ENCODE measurements at places on chromosomes 16 and 17.
A peak's percentile ranks its signal among the peaks of the same experiment; 100 is the strongest.

- H3K27me3 ChIP-seq, result no peaks in the 10 kb centered on the region
- peak overlapping the region; percentile 22 for H3K4me3 ChIP-seq
- H3K27ac ChIP-seq, result peak overlapping the region; percentile 96
- no peaks in the 10 kb centered on the region for H3K36me3 ChIP-seq
These were observed 91.8 kb downstream of the YPEL2 start for GRCh38 chr17:59423137-59423724.

DNA sequence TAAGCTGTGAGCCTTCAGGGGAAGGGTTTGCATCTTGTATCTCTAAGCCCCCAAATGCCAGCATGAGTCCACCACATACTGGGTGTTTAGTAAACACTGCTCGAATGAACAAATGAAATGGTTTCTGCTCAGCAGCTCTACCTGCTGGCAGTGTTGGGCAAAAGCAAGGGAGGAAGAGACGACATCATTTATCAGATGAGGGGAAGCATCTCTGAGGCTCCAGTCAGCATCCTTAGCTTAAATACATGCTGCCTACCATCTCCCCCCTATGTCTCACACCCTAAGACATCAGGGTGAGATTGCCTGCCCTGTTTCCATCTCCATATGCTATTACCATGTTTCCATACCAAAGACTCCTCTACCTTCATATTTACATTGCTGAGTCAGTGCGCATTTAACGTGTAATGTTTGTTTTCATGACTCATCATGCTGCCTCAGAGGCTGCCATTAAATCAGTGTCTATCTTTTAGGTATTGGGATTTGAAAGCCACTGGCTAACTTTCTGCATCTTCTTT, 379.8 kb downstream of the UTP18 start:
- H3K4me1 ChIP-seq, result no peaks in the 10 kb centered on the region
- H3K27me3 ChIP-seq, result no peaks in the 10 kb centered on the region
- no peak for DNase-seq
- no peak overlapping the region for H3K27ac ChIP-seq

GRCh38 chr16:30115238-30115637, 1.9 kb upstream of the GDPD3 start:
- no peaks in the 10 kb centered on the region for H3K27me3 ChIP-seq
- H3K36me3 ChIP-seq, result peaks cover 63% of the 10 kb centered on the region
- no peak overlapping the region for H3K4me3 ChIP-seq
- DNase-seq, result no peak
- H3K27ac ChIP-seq, result no peak overlapping the region

- no peaks in the 10 kb centered on the region for H3K27me3 ChIP-seq
- H3K36me3 ChIP-seq, result no peaks in the 10 kb centered on the region
- H3K4me1 ChIP-seq, result no peaks in the 10 kb centered on the region
- no peak overlapping the region for H3K27ac ChIP-seq
These were observed 12.5 kb downstream of the ADAMTS18 start for GRCh38 chr16:77422196-77422784.

DNA sequence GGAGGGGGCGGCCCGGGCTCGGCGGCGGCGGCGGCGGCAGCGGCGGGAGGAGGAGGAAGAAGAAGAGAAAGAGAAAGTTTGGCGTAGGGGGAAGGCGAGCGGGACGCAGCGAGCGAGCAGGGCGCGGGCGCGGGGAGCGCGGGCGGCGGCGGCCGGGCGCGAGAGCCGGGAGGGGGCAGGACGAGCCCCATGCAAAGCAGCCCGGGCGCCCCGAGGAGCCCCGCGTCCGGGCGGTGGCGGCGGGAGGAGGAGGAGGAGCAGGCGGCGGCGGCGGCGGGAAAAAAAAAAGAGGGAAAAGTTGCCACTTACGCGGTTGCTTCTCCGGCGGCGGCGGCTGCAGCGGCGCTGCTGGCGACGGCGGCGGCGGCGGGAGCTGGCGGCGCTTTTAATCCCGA, 10.3 kb upstream of the ZFHX3 start:
- DNase-seq, result no peak
- no peaks in the 10 kb centered on the region for H3K36me3 ChIP-seq
- peaks cover 43% of the 10 kb centered on the region for H3K4me1 ChIP-seq
- H3K27ac ChIP-seq, result peak overlapping the region; percentile 99

All from thoracic aorta (tissue), 2 donors.